ENCODE measurements at places on chromosomes 3 and 15.

- no peak for DNase-seq
Observed at GRCh38 chr3:47473391-47473790, 2.4 kb downstream of the SCAP start.

- no peak for DNase-seq
Observed at GRCh38 chr15:57820119-57820518, 113.6 kb downstream of the POLR2M start.

GRCh38 chr15:45320581-45321205, 57.7 kb downstream of the GATM start:
- no peak for DNase-seq

DNA sequence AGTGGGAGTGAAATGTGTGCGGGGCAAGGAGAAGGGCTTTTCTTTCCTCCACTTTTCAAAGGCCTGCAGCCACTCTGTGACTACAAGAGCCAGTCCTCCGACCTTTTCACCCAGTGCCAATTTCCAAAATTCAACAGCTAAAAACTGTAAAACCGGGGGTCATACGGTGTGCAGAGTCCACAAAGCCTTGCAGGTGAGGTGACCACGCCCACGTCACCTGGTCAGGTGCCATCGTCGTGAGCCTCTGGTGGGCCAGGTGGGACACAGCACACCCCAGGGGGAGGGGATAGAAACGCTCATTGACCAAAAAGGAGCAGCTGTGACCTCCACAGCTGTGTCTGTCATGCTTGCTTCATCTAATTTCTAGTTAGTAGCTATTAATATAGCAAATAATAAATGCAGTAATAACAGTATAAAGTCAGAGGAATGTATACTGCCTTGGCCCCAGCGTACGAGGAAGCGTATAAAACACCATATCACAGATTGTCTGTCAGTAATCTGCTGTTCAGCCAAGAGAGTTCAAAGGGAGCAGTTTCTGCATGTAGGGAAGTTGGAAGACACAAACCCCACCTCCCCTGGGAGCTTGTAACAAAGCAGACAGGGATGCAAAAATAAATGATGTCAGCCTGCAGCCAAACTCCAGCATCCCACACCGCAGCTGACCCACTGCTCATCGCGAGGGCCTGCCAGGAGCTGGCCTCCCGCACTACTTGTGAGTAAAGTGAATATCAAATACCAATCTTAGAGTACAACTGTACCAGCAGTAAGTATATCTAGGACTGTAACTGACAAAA, 86.7 kb downstream of the VGLL4 start:
- no peak for DNase-seq

DNA sequence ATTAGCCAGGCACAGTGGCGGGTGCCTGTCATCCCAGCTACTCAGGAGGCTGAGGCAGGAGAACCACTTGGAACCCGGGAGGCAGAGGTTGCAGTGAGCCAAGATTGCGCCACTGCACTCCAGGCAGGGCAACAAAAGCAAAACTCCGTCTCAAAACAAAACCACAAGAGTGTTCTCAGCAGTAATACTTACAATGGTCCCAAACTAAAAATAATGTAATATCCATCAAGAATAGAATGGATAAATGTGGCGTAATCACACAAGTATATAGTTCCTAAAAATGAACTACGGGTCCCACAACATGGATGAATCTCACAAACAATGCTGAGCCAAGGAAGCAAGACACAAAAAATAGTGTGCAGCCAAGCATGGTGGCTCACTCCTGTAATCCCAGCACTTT, 39.2 kb downstream of the STAG1 start:
- DNase-seq = no peak

DNA sequence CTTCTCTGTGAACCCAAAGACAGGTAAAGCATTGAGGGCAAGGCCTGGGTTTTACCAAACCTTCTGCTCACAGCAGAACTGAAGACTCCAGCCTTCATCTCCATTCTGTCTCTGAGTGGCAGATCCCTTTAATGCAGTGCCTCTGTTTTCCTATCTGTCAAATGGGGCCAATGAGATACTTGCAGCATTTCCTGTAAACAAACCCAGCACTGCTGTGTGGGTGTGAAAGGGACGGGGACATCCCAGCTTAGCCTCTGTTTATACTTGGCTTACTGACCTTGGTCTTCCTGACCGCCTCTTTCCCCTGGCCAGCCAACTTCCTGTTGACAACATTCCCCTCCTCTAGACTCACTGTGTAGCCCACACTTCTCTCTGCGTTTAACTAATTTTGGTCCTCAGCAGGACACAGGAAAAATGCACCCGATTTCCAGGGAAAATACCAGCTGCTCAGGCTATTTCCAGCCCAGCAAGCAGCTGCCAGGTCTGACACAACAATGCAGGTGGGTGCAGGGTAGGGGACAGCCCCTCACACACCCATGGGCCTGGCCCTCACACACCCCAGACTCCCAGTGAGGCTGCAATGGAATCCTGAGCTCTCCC, 105.9 kb upstream of the HERC1 start:
- DNase-seq = no peak

- DNase-seq = no peak
Observed at GRCh38 chr3:165549037-165549436, 288.2 kb downstream of the BCHE start.

DNA sequence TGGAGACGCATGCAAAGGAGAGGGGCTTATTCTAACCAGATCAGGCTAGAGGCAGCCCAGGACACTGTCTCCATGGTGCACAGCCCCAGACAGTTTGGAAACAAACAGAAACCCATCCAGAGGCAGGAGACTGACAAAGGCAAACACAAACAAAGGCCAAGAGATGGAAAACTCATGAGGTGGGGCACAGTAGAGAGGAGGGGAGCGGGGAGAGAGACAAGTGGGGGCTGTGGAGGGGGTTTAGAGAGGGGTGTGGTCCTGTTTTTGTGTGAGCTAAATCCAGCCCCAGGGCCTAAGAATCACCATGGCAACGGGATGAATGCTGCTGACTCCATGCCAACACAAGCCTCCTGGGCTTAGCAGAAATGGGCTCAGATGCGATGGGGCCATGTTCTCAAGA, 32.3 kb downstream of the PARP16 start:
- no peak for DNase-seq

- no peak for DNase-seq
Observed at GRCh38 chr3:99686469-99686868, 48.1 kb downstream of the COL8A1 start.

DNA sequence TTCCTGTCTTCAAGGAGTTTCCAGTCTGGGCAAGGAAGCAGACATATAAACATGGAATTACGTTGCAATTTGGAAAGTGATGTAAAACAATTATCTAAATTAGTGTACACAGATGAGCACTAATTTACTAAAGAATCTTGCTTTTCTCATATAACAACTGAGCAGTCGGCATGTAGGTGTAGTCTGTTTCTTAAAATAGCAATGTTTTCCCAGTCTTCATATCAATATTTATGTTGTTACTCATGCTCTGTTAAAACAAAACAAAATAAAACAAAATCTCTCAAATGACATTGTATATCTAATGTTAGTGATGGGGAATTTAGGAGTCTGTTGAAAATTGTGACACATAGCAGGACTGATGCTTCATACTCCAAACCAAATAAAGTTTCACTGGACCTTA, 75.6 kb downstream of the SAMMSON start:
- DNase-seq = no peak

Data from CD8-positive, alpha-beta memory T cell (primary cell).